ENCODE measurements at places on chromosomes 13 and 19.
A peak's percentile ranks its signal among the peaks of the same experiment; 100 is the strongest.

DNA sequence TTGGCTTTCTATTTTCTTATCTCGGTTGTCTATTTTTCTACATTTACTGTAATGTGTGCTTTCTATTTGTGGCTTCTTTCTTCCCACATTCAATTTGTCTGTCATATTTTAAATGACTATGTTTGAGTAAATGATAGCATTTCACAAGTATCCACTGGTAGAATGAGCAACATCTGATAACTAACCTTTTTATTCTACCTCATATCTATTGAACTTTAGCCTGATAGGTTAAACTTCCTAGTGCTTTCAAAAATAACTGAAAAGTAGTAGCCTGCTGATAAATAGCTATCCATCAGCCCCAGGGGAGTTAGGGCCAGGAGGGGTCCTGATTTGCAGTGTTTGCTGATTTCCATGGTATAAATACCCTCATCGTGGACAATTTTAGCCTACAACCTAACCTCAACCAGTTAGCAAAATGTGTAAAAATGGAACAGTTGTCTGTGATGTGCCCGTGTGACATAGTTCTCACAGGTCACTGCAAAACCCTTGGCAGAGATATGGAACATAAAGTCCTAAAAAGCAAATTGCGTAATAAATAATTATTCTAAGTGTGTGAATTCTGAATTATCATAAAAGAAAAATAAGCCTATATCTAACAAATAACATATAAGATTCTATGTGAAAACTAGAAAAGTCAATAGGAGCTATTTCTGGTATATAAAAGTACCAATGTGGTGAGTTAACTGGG is 32.1 kb downstream of the KCTD12 start:
- no peak for DNase-seq

DNA sequence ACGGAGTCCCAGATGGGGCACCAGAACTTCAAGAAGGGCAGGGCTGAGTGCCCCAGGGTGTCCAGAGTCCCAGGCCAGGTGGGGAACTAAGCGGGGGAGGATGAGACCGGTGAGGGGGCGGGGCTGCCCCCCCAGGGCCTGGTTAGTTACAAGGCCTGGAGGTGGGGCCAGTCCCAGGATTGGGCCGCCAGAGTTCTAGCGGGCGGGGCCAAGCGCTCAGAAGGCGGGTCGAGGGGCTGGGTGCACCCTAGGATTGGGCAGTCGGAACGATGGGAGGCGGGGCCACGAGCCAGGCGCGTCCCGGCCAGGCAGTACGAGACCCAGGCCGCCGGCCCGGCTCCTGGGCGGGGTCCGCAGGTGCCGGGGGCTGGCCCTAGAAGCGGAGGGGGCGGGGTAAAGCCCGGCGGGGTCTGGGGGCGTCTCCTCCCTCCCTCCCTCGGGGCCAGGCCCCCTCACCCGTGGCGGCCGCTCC is 571 bp downstream of the ZNF653 start:
- DNase-seq = peak; percentile 80

DNA sequence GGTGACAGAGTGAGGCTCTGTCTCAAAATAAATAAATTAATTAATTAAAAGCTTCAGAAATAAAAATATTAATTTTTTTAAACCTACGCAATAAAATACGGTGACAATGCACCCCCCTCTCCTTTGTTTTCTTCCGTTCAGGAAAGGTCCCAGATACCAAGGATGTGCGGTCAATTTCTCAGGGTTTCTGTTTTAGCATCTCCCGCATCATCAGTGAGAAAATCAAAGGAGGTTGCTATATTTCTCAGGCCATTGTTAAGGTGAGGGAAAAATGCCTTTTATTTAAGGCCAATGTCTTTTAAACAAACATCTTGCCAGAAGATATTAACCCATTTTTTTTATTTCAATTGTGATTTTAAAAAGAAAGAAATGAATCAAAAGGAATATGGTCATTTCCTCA is 111.7 kb downstream of the INSR start:
- DNase-seq = no peak

- no peak for DNase-seq
These were observed 233.4 kb downstream of the KCNRG start for GRCh38 chr13:50248516-50249143.

DNA sequence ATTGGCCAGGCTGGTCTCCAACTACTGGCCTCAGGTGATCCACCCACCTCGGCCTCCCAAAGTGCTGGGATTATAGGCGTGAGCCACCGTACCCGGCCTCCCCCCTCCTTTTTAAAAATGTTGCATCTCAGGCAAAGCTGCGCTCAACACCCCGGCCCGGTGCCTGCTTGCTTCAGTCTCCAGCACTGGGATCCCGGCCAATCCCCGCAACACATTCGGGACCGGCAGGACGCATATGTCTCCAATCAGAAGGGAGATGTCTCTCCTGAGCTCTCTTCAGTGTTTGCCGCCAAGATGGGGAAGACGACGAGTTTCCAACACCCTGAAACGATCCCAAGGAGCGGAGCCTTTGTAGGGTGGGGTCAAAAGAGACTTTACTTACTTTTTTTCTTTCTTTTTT is 16.1 kb downstream of the GNG7 start:
- no peak for DNase-seq

DNA sequence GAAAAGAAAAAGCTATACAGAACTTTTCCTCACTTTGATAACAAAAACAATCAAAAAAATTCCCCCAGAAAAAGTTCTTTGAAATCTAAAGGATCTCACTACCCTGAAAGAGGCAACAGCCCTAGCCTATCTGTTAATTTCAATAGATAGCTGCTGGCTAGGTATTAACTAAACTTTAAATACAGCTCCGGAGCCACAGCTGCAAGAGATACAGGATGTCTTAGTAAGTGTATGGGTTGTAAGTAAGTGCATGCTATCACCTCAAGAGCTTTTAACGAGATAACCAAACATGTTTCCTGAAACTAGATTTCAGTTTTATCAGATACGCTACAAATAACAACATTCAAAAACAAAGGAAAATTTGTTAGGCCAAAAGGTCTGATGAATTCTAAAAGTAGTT is 148.4 kb downstream of the KLF12 start:
- DNase-seq = no peak

DNA sequence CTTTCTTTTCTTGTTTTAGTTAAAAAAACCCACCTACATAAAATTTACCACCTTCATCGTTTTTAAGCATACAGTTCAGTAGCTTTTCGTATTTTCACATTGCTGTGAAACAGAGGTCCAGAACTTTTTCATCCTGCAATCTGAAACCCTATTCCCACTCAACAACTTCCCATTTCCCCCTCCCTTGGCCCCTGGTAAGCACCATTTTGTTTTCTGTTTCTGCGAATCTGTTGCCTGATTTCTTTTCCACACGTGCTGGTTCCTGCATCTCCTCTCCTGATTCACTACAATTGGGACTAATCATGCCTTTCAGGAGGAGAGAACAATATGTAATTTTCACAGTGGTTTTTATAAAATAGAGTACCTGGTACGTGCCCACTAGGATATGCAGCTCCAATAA is 149.2 kb upstream of the RNF113B start:
- no peak for DNase-seq

DNA sequence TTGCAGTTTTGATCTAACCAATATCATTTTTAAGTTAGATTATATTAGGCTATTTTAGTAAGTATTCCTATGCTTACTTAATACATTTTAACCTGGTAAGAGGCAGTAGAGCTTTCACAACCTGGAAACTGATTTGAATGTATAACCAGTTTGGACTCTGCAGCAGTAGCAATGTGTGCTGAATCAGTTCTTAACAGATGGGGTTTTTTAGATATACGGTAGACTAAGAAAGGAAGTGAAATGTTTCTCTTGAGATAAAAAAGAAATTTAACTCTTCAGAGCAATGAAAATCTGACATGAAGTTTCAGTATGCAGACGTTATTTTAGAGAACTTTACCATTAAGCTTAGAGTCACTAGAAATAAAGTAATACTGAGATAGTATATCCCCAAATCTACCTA is 2.7 kb downstream of the NBEA start:
- DNase-seq = no peak

DNA sequence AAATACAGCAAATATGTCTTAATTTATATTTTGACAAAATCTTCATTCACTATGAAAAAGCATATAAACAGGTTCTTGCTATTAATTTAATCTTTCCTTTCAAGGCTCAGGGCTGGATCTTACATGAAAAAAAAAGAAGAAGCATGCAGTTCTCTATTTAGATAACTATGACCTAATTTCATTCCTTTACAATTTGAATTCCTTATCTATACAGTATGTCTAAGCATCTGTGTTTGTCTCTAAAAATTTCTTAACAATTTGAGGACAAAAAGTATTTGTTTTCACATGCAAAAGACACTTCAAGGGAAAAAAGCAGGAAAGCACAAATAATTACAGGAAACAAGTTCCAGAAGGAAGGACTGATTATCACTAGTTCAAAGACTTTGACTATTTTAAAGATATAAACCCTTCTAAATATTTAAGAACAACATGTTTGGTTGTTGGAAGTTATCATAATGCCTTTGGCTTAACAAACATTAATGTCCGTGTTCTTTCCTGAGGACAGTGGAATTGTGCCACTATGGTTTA is 157.5 kb downstream of the TBC1D4 start:
- DNase-seq = no peak

DNA sequence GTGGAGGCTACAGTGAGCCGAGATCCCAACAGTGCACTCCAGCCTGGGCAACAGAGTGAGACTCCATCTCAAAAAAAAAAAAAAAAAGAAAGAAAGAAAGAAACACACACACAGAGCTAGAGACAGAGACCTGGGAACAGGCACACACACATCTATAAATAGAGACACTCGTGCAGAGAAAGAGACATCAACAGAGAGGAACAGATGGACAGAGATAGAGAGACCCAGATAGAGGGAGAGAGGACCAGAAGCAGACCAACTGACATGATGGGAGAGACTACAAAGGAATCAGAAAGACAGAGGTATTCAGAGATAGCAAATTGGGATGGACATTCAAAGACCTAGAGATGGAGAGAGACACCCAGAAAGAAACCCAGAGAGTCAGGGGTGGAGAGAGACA is 2.1 kb upstream of the CA11 start:
- no peak for DNase-seq

DNA sequence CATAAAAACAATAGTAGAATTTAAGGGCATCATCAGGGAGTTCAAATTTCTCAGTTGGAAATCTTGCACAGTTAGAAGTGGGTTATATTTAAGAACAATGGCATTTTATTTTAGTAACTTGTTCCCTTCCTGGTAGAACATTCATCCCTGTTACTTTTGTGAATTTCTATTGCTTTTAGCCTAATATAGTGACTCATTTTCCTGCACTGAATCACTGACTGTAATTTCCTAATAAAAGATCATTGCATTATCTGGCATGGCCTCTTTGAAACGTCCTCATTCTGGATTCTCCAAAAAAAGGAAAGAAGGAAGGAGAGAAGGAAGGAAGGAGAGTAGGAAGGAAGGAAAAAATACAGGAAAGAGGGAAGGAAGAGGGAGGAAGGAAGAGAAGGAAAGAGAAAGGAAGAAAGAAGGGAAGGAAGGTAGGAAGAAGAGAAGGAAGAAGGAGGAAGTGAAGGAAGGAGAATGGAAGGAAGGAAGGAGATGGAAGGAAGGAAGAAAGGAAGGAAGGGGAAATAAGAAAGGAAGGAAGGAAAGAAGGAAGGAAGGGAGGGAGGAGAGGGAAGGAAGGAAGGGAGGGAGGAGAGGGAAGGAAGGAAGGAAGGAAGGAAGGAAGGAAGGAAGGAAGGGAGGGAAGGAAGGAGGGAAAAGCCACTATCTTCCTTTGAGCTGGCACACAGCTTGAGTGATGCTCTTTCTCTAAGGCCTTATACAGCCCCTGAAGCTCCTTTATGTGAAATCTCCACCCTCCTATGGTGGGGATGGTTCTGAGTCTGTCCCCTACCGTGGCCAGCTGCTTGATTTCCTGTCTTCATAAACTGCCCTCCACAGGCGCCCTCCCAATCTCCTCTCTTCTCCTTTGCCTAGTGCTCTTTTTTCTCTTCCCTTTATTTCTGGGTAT is 29.8 kb upstream of the TM9SF2 start:
- no peak for DNase-seq

GRCh38 chr13:80921541-80921940 is 580.6 kb upstream of the SPRY2 start:
- no peak for DNase-seq

GRCh38 chr13:24742977-24743376 is 21.0 kb upstream of the RNF17 start:
- no peak for DNase-seq

GRCh38 chr13:109750221-109750775 is 36.1 kb downstream of the IRS2 start:
- no peak for DNase-seq
